ENCODE measurements at places on chromosomes 2 and 18.

DNA sequence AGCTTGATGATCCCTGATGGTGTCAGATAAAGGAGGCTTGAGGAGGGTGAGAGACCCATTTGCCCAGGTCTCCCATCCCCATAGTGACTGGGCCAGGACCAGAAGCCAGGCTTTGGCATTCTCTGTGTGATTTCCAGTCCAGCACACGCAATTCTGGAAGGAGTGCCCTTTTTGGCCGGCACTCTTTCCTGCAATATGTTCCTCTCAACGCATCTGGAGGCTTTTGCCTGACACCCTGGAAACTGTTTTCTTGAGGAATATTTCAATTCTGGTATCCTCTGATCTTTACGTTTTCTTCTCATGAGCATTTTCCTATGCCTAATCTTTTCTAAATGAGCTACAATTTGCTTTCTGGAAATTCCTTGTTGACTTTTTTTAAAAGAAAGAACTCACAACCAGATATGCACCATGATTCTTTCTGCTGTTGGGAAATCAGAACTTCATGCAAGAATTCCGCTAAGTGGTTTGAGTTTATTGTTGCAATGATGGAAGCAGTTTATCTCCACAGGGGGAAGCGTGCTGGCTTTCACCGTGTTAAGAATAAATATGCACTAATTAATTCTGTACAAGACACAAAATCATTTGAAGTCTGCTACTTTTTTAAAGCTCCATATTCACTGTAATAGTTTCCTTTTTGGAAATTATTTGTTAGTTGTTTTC, 143.7 kb downstream of the NAPG start:
- DNase-seq = no peak

- DNase-seq = no peak
These were observed 375.8 kb upstream of the FANCL start for GRCh38 chr2:58616961-58617360.

GRCh38 chr2:37471994-37472393, 127.6 kb downstream of the QPCT start:
- DNase-seq = peak; percentile 84

- no peak for DNase-seq
These were observed 30.6 kb downstream of the MAPRE2 start for GRCh38 chr18:35071819-35072247.

DNA sequence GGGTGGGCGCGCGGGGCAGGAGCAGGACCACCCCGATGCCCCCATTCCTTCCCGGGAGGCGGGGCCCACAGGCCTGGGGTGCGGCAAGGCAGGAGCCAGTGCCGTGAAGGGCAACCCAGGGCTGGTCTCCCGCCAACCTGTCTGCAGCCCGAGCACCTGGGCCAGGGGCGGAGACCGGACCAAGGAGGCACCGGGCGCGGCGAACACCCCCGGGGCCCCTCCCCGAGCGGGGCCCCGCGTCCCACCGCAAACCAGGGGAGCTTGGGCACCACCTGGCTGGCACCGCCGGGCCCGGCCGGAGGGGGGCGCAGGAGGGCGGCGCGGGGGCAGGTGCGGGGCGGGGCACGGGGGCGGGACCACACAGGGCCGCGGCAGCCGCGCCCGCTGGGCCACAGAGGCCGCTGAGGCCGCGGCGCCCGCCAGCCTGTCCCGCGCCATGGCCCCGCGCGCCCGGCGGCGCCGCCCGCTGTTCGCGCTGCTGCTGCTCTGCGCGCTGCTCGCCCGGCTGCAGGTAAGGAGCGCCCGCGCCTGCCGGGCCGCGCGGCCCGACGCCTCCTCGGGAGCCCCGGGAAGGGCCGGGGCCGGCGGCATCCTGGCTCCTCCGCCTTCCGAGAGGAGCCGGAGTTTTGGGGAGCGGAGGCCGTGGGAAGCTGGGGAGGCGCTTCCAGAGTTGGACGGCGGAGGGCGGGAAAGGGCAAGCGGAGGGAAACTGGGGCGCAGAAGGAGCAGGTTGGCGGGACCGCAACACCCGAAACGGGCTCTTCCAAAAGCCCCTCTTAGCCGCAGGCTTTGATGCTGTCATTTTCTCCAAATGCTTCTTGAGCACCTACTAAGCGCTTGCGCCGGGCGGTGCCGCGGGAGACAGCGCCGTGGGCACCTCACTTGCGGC, at the start of gene TNFRSF11A:
Gene TNFRSF11A, plus strand, starts transcription at position 394 of the 889 bp plus-strand sequence. Its CDS starts 43 bp downstream, at position 437.
- DNase-seq = no peak
